ENCODE measurements at places on chromosomes 6 and 20. TPM values are rescaled to one million over a fixed set of nuclear protein-coding genes. Genes with fewer than 3 reads are reported as not detected.
A peak's percentile ranks its signal among the peaks of the same experiment; 100 is the strongest.

The STMND1 gene
- total RNA-seq = not detected

The TFAP2B gene
- total RNA-seq = not detected

The TCP11 gene
- total RNA-seq = not detected

The SGK2 gene
- total RNA-seq = 0.35 TPM

The EYA4 gene
- not detected for total RNA-seq

DNA sequence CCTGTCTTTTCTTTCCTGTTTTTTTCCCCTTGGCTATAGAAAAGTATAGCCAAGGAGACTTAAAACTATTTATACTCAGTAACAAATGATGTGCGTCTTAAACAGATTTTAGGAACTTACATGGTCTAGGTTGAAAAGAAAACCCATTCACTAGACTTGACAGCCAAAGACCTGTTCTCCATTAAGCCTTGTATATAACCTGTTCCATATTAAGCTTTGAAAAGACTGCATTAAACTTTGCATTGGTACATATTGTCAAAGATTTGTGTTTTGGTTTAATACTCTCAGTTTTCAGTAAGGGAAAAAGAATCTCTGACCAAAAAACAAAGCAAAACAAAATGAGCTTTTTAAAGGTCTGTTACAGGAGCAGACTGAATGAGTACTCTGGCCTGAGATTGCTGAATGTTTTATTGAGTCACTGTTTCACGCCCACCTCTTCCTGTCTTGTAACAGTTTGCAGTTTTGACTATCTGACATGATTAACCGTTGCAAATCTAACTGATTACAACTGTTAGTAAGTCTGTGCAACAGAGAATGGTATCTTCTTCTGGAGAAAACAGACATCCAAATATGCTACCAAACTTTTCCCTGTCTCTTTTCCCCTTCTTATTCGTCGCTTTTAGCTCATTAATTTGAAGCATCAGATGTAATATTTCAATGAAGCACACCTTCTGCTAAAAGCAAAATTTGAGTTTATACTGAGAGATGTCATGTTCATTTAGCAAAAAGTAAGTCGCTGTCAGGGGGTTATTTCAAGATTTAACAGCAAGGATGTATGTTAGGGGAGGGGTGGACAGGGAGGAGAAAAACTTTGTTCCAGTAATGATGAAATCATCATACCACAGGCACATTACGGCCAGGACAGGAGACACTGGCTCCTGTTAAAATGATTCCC, 59.1 kb upstream of the SUPT3H start:
- peak; percentile 68 for DNase-seq

DNA sequence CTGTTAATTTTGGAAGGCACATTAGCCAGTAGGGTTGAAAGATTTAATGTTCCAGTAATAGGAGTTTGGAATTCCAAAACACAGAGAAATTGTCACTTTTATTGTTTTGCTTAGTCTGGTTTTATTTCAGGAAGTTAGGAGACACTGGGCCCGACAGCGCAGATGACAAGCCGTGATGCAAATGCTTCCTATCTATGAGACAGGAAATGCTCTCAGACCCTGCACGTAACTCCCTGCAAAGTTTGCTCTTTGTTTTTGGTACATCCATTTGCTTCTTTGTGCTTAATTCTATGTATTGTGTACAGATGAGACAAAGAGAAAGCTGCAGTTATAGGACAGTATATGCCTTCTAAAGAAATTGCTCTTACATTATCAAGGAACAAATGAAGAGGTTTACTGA, 201.6 kb upstream of the SGK1 start:
- peak; percentile 55 for DNase-seq

DNA sequence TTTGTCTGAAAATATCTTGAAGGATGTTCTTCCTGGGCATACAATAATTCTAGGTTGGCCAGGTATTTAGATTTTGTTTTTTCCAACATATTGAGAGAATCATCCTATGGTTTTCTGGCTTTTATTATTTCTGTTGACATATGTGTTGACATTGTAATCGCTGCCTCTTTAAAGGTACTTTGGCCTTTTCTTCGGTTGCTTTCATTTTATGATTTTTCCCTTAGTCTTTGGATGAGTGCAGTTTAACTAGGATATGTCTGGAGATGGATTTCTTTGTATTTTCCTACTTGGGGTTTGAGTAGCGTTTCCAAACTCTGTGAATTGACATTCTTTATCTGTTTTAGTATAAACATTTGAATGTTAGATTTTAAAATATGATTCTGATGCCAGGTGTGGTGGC, 11.5 kb downstream of the SERPINB1 start:
- DNase-seq = no peak

GRCh38 chr6:48073976-48074767, 36.8 kb downstream of the PTCHD4 start:
- no peak for DNase-seq

DNA sequence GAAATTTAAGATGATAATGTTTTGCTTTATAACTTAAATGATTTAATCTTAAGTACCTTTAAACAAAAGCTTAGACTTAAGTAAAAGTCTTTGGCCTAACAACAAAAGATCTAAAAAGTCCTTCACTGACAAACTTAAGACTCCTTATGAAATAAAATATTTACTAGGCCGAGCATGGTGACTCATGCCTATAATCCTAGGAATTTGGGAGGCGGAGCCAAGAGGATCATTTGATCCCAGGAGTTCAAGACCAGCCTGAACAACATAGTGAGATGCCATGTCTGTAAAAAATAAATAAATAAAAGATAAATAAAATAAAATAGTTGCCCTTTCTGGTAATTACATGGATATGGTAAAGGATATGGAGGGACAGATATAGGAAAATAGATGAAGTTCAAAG, 12.4 kb downstream of the KATNA1 start:
- no peak for DNase-seq

DNA sequence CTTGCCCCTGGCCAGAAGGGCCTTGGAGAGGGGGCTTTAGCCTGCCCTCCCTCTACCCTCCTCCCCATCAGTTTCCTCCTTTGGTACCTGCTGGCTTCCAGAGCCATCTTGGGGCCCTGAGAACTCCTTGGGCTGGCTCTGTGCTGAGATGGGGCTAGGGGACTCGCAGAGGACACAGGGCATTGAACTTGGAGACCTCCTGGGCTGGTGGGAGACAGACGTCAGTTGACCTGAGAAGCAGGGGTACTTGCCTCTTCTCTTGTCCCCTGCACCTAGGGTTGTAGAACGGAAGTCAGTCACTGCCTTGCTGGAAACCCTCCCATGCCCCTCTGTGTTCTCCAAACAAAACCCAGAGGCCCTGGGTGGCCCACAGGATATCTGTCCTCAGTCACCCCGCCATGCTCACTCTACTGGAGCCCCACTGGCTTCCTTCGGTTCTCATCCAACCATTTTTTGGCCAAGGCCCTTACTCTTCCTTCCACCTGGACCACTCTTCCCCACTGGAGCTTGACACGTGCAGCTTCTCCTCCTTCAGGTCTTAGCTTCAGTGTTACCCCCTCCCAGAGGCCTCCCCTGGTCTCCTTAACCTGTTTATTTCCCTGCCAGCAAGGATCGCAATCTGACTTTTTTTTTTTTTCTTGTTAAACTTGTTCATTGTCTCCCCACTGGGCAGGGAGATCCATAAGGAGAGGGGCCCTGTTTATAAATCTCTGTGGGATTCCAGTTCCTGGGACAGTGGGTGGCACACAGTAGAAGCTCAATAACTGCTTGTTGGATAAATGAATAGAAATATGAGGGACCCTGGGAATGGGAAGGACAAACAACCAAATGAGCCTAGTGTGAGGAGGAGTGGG, 971 bp downstream of the RBCK1 start:
- peak; percentile 10 for DNase-seq

- DNase-seq = no peak
Measured at GRCh38 chr6:64985726-64986125, 721.3 kb downstream of the EYS start.

- DNase-seq = no peak
Measured at GRCh38 chr20:53495398-53496092, 98.1 kb downstream of the ZNF217 start.

DNA sequence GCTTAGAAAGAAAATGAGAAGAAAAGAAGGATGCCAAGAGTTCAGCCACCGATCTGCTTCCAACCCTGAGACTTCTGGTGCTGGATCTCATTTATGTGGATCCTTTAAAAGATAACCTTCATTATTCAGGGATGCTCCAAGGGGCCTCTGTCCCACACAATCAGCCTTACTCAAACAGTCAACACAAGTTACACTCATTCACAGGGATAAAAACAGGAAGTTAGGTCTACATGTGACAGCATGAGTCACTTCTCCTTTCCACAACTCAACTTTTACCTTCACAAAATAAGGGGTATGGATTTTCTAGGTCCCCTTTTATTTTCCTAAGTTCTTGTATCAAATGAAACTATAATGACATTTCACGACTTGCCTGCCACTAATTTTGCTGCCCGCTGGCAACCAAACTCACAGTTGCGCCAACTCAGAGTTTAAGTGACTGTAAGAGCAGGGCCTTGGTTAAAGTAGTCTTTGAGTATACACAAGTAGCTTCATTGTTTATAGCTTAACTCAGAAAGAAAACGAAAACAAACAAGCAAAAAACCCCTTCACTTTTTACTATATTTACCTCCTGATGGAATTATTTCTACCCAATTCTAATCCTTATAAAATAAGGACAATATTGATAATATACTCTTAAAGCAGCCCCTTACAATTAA, 278.8 kb upstream of the RUNX2 start:
- peak; percentile 80 for DNase-seq

GRCh38 chr6:159008656-159009288, 8.8 kb upstream of the RSPH3 start:
- DNase-seq = peak; percentile 30

DNA sequence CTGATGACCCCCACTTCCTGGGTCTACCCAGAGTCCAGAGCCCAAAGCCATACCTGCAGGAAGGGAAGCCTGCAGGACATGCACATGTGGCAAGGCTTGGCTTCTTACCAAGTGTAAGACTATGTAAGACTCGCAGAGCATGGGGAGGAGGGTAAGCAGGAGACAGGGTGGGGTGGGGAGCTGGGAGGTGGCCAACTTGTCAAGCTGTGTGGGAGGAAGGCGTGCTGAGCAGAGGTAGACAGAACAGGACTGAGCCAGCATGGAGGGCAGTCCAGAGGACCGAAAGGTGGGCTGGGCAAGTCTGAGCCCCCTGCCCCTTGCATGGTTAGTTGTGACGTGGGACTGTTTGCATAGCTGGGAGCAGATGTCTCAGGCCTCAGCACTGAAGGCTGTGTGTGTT, 53.4 kb upstream of the RNF24 start:
- no peak for DNase-seq

DNA sequence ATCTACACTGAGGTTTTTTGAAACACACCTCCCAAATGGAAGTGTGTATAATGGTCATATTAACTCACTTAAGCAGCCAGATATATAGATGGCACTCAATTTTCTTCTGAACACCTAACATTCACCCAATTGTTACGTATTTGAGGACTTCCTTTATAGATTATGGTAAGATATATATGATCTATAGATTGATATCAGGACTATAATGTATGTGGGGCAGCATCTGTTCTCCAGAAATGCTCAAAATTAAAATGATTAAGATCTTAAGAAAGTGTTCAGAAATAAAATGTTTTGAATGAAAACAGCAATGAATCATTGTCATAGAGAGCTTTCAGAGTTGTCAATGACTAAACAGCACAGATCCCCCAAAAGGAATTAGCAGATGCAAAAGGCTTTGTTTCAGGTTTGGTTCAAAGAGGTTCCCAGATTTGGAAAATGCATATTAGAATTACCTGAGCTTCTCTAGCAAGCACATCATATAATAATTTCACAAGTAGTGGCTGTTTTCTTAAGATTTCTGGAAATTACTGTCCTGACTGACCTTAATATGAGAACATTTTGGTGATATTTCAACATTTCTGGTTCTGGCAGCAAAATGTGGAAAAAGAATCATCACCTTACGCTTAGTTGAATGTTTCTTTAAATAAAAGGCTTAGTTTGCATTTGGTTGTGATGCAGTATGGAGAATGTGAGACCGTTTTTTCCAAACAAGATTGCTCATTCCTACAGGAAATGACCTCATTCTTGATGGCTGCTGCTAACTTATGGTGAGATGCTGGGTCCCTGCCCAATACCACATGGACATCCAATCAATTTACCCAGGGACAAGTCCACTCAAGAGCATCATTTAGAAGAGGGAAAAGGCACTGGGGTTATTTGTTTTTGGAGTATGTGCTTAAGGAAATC, 31.5 kb downstream of the TRAF3IP2 start:
- DNase-seq = peak; percentile 87

GRCh38 chr20:25283221-25283951, 35.5 kb downstream of the PYGB start:
- no peak for DNase-seq

DNA sequence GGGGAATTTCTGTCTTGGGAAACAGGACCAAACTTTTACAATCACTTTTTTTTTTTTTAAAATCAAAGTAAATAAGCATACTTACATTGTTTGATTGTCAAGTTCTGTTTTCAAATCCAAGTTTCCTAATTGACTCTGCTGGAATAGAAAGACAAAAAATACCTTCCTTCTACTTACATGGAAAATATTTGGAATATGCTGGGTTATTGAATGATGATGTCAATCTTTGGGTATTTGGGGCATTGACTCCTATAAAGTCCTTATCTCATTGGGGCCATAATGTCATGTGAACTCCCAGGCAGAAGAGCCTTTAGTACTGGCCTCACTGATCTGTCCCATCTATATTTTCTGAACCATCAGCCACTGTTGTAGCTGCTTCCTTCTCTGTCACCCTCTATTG, 122.6 kb upstream of the NOX3 start:
- DNase-seq = no peak

DNA sequence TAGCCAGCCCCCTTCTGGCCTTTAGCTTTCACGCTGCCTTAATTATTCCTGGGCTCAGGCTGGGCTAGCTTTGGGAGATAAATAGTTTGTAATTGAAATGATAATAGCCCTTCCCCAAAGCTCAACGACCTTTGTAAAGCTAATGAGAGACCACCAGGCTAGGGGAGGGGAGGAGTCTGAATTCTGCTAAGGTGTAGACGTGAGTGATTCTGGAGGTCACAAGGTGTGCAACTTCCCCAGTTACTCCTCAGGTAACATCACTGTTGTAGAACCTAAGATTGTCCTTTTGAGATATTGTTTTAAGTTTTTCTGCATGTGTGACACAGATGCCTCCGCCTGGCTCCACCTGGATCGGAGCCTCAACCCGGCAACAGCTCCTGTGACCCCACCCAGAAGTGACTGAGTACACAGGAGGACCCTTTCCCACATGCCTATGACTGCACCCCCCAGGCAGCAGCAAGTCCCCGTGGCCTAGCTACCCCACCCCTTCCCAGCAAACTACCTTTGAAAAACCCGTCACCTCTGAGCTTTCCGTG, 5.8 kb upstream of the GPR31 start:
- no peak for DNase-seq

GRCh38 chr6:80956898-80957297, 795.6 kb downstream of the TENT5A start:
- peak; percentile 73 for DNase-seq

GRCh38 chr6:127446356-127446755, 12.8 kb downstream of the KIAA0408 start:
- no peak for DNase-seq

DNA sequence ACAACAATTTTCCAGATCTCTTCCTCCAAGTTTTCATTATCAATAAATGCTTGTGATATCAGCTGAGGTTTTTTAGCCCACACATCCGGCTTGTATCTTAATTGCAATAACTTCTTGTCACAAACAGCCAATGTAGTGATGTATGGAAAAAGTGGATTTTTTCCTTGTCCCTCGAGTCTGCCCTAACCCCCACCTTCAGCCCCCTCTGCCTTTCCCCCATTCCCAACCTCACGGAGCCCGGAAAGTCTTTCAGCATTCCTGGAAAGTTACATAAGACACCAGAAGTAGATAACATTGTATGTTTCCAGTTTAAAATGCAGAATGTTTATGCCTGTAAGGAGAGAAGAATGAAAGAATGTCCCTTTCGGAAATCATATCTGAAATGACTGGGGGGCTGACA, 179.2 kb upstream of the PHACTR1 start:
- DNase-seq = peak; percentile 95

GRCh38 chr6:146593986-146594385, 4.8 kb upstream of the ADGB start:
- no peak for DNase-seq

Measured in endothelial cell of umbilical vein (primary cell).